ENCODE measurements at places on chromosomes 16 and 17.

DNA sequence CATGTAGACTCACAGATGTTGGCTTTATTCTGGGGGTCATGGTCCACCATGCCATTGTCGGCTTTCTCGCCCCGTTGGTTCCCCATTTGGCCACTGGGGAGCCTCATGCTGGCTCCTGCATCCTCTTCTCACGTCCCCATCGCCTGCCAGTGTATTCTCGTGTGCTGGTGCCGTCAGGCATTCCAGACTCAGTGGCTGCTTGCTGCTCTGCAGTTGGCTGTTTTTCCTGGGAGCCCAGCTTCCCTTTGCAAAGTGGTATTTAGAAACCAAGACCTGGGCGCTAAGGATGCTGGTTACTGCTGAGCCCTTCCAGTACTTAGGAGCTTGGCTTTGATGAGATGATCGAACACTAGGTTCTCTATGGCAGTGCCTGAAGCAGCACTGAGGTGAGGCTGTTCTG lies 19.1 kb downstream of the CRAMP1 start:
- DNase-seq = no peak

DNA sequence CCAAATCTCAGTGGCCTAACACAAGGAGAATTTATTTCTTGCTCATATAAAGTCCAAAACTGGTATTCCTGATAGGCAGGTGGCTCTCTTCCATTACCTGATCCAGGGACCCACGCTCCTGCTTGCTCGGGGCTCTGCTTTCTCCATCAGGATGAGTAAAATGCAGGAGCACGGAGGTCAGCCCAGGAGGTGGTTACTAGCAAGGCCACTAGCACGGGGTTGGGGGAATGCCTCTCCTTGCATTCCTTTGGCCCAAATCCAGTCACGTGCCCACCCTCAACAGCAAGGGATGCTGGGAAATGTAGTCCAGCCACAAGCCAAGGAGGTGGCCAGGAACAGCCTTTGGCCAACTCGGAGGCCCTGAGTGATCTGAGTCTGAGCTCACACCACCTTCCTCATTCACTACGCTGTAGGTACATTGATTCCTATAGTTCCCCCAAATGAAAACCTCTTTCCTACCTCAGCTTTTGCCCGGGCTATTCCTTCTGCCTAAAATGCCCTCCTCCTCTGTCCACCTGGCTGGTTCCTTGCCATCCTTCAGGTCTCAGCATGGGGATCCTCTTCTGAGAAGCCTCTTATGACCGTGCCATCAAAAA lies 38.3 kb upstream of the HAPSTR1 start:
- DNase-seq = no peak

DNA sequence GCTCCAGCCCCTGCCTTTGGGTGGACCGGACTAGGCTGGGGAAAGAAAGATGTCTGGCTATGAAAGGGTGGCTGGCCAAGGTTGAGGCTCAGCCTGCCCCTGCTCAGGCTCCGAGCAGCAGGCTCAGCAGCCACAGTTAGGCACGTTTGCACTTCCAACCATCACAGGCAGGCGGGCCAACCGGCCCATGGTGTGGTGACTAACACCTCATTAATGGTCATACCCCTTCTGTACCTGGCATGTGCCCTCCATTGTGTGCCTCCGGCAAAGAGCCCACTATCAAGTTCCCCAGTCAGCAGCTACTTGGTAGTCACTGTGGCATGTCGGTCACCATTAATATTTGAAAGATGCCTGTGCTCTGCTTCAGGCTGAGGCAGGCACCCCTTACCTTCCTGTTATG lies 6.7 kb downstream of the TBC1D24 start:
- DNase-seq = no peak

DNA sequence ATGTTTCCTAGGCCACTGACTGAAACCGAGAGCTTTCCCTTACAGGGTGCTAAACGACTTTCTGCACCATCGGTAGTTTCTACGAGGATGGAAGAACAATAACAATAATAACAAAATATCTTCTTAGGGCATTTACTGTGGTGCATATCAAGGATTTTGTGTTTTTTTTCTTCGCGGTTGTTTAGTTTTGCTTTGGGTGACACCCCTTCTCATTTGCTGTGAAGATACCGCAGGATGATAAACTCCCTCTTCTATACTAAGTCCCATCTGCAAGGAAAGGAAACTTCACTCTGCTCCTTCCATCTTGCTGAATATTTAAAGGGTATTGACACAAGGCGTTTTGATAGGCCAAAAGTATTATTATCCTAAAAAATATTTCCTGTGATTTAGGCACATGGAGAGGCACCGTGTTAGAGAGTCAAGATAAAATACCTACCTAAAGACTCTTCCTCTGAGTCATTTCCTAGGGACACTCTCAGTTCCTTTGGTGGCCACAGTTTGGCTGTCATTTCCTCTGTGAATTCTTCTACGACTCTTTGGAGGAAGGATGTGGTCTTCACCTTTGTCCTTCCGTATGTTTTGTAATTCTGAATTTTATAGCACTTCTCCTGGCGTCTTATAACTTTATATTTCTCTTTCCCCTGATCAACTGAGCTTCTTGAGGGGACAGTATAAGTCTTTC lies 318.8 kb downstream of the CDH13 start:
- DNase-seq = no peak

GRCh38 chr17:1557355-1558095 lies 5.1 kb downstream of the PITPNA start:
- no peak for DNase-seq

DNA sequence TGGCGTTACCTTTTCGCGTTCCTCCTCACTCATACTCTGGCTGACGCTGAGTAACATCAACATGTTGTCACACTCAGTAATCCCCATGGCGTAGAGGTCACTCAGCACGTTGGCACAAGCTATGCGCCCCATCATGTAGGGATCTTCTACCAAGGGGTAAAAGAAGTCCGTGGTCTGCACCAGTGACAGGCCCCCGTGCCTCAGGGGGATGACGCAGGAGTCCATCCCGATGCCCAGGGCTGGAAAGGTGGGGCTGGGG lies 596 bp downstream of the SEPHS2 start:
- no peak for DNase-seq

Data from MV-4-11 (cell line).